HuH-7.5 (cell line): ENCODE measurements at places on chromosomes 13 and 19.

- no peak for DNase-seq
Observed at GRCh38 chr13:44011036-44011435, 131.3 kb downstream of the LACC1 start.

- DNase-seq, result no peak
Observed at GRCh38 chr19:13228561-13228960, 78.3 kb downstream of the IER2 start.

GRCh38 chr13:51883226-51883600 lies 21.4 kb downstream of the CCDC70 start:
- no peak for DNase-seq

DNA sequence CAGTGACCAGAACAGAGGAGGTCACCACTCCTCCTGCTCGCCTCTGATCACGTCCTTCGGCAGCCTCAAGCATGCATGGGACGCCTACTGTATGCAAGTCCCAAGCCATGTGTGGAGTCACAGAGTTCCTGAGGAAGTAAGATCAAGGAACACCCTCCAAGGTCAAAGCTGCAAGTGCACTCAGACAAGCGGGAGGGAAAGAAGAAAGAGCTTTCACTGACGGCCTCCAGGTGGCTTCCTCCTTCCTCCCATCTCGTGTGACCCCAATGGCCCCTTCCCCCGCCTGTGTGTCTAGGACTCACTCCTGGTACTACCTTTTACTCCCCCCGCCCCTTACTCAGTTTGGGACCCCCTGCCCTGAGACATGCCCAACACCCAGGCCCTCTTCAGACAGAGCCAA lies 6.1 kb downstream of the HAUS8 start:
- no peak for DNase-seq

GRCh38 chr19:48962029-48962848 lies 2.9 kb upstream of the FTL start:
- DNase-seq, result peak; percentile 79

GRCh38 chr13:75236774-75237173 lies 245.2 kb downstream of the TBC1D4 start:
- no peak for DNase-seq

GRCh38 chr13:77001963-77002587 lies 10.2 kb downstream of the CLN5 start:
- no peak for DNase-seq

DNA sequence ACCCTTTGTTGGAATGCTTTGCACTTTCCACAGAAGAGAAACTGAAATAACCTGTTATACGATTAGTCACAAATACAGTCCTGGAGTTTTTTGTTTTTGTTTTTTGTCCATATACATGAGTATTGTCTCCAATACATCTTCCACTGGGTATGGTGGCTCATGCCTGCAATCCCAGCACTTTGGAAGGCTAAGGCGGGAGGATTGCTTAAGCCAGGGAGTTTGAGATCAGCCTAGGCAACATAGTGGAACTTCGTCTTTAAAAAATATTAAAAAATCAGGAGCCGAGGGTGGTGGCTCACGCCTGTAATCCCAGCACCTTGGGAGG lies 25.0 kb downstream of the AP2S1 start:
- DNase-seq, result no peak

GRCh38 chr13:98525456-98526181 lies 51.3 kb downstream of the STK24 start:
- DNase-seq, result no peak

DNA sequence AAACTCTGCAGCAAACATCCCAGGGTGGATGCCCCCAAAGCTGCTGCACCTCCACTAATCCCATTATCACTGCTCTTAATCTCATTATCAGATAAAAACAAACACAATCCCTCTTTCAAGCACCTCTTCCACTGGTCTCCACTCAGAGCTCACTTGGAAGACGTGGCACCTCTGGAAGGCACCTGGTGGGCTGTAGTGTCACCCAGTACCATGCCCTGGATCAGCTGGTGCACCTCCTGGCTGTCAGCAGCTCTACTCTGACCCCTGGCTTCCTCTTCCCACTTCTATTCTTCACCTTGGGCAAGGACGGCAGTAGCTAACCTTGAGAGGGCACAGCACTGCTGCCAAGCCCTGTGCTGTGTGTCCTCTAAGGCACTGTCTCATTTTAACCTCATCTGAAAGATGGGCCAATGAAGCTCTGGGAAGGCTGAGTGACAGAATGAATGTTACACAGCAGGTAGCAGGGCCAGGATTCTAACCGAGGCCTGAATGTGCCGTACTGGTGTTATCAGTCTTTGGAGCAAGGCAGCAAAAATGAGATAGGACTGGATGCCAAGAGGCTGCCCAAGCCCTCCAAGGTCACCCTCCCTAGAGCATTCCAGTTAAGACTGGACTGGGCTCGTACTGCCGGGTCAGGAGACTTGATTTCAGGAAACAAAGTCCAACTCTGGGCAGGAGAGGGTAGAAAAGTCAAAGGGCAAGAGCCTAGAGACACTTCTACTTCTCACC lies 7.4 kb downstream of the BRD4 start:
- DNase-seq, result no peak
